ENCODE measurements at places on chromosomes 5 and 9.

GRCh38 chr5:114953565-114953964 lies 216.1 kb downstream of the TRIM36 start:
- no peak for DNase-seq

GRCh38 chr9:130128251-130128650 lies 44.0 kb upstream of the NCS1 start:
- peak; percentile 89 for DNase-seq

DNA sequence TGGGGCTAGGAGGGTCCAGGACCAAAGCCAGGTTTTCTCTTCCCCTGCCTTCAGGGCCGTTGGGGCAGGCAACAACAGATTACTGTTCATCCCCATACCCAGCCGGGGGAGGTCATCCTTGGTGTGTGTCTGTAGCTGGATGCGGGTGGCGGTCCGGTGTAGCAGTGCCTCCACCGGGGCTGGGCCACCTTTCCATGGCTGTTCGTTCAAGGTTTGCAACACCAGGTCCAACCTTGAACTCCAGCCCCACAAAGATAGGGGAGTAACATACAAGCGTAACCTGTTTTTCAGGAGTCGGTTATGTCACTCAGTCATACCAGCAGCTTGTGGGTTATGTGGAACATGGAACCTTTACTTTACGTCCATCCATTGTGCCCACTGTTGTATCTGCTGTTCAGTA lies 58.5 kb upstream of the FAM120A start:
- no peak for DNase-seq

GRCh38 chr5:142601432-142601831 lies 84.5 kb downstream of the FGF1 start:
- DNase-seq, result no peak

DNA sequence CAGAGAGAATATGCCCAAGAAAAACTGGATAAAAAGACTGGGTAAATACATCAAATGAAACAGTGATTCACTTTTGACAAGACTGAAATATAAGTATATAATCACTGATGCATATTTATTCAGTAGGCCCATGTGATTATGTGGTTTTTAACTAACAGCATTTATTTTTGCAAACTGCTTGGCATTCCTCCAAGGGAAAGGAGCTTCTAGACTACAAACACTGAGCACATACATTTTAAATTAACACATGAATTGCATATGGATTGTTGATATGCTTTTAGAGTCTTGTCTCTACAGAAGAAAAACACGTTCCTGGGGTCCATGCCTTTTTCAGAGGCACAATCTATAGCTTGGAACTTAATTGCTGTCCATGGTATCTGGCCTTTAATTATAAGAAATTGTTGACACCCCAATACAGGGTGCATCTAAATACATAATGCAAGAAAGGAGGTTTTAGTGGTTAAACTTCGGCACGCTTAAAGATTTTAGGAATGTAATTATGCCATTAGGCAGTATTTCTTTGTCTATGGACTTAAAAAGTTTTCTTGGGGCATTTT lies 6.9 kb upstream of the MEIKIN start:
- no peak for DNase-seq

GRCh38 chr9:86573886-86574285 lies 219.7 kb upstream of the TUT7 start:
- DNase-seq, result no peak
